ENCODE measurements at places on chromosomes 4 and X.

DNA sequence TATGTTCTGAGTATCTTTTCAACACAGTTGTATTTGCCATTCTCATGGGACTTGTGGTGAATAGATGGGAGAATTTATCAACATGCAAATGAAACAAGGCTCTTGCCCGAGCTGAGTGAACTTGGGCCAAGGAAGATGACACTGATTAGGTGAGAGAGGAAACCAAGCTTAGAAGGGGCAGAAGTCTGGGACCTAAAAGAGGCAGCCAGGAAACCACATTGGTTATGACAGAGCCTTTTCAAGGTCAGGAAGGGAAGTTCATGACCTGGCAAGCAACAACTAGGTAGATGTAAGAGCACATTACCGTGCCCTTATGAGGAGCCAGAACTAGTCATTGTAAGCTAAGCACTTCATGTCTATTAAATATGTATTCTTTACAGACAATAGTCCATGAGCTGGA, 590.3 kb downstream of the PACRGL start:
- no peak for DNase-seq
- no peaks in the 10 kb centered on the region for H3K4me1 ChIP-seq
- no peak overlapping the region for H3K4me3 ChIP-seq
- no peak overlapping the region for H3K27ac ChIP-seq
- H3K27me3 ChIP-seq: no peaks in the 10 kb centered on the region

DNA sequence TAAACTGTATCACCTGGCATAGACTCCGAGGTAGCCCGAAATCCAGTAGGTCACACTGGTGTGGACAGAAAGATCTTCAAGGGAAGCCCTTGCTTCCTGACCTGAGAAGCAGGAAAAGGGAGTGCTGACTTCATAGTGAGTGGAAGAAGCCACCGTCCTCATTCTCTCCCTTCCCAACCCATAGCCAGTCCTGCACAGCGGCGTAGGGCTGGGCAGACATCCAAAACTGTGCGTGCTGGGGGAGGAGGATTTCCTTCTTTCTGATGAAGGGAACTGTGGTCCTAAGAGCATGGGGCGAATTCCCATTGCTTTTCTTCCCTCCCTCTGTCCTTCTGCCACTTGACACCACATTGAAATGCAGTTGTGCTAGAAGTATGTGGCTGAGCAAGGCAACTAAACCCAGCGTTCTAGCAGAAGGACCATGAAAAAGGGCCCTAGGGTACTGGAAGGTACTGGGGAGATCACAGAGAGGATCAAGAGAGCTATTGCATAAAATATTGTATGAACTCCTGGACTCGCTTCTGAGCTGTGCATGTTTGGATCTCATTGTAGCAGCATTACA, 66.9 kb downstream of the STOX2 start:
- no peaks in the 10 kb centered on the region for H3K27me3 ChIP-seq
- no peak overlapping the region for H3K4me3 ChIP-seq

- no peaks in the 10 kb centered on the region for H3K36me3 ChIP-seq
- no peaks in the 10 kb centered on the region for H3K4me1 ChIP-seq
Measured at GRCh38 chr4:140515423-140515822, 8.5 kb upstream of the ELMOD2 start.

DNA sequence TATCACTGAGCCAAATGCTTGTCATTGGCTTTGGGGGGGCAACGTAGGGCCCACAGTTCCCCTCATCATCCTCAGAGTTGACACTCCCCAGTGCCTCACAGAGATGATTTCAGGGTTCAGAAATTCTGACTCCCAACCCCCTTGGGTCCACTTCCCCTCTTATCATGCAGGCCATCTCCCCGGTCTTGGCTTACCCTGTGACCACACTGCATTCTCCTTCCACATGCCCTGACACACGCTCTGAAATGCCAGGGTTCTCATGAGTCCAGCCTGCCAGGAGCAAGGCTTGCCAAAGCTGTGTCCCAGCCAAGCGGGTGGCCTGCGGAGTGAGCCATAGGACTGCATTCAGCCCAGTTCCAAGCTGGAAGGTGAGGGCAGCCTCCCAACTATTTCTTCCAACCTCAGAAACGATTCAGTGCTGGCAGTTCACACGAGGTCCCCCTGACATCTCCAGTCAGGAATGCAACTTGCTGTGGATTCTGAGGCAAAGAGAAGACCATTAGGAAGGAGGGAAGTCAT, 101.2 kb downstream of the SMIM20 start:
- H3K36me3 ChIP-seq: no peaks in the 10 kb centered on the region
- no peaks in the 10 kb centered on the region for H3K27me3 ChIP-seq
- no peak overlapping the region for H3K27ac ChIP-seq
- H3K4me1 ChIP-seq: no peaks in the 10 kb centered on the region
- no peak overlapping the region for H3K4me3 ChIP-seq
- no peak for DNase-seq

- no peaks in the 10 kb centered on the region for H3K4me1 ChIP-seq
- H3K36me3 ChIP-seq: no peaks in the 10 kb centered on the region
- H3K27ac ChIP-seq: no peak overlapping the region
- DNase-seq: no peak
Measured at GRCh38 chr4:26802790-26803189, 57.9 kb upstream of the STIM2 start.

DNA sequence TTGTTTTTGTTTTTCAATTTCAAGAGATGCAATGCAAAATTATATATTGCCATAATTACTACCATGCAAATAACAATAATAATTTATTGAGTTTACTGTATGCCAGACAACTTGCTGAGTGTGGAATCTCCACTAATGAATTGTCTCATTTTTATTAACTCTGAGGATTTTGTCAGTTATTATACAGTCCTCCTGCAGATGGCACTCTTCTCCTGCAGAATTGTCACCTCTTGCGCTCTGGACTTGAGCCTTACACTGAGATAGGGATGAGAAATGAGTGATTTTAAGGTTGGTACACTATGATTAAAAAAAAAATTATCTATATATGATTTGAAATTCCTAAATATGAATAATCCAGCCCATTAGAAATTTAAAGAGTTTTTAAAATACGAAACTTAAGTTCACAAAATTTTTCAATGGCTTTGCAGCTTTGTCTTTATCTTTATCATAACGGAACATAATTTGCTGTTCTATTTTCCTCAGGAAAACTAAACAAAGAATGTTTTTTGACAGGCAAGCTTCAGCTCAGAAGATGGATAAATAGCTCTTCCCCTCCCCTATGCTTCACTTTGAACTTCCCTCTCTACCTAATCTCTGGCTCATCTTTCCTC, 12.7 kb upstream of the PAQR3 start:
- no peaks in the 10 kb centered on the region for H3K36me3 ChIP-seq
- no peak overlapping the region for H3K27ac ChIP-seq
- no peaks in the 10 kb centered on the region for H3K27me3 ChIP-seq
- DNase-seq: peak; percentile 49
- H3K4me3 ChIP-seq: no peak overlapping the region

DNA sequence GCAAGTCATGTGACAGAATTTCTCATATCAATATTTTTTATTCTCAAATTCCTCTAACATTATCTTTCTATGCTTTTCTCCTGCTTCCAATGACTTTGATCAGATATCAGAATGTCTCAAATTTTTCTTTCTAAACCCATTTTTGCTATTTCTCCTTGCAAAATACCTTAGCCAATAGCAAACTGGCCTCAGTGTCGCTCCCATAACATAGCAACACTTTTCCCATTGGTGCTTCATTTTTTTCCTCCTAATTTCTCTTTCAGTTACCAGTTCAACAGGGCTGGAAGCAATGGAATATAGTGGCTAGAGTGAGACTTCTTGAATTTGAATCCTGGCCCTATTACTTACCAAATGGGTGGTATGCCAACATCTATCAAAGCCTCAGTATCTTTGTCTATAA, 1091.6 kb downstream of the C4orf33 start:
- H3K4me3 ChIP-seq: no peak overlapping the region
- no peak overlapping the region for H3K27ac ChIP-seq
- no peaks in the 10 kb centered on the region for H3K36me3 ChIP-seq
- no peaks in the 10 kb centered on the region for H3K27me3 ChIP-seq
- no peaks in the 10 kb centered on the region for H3K4me1 ChIP-seq

DNA sequence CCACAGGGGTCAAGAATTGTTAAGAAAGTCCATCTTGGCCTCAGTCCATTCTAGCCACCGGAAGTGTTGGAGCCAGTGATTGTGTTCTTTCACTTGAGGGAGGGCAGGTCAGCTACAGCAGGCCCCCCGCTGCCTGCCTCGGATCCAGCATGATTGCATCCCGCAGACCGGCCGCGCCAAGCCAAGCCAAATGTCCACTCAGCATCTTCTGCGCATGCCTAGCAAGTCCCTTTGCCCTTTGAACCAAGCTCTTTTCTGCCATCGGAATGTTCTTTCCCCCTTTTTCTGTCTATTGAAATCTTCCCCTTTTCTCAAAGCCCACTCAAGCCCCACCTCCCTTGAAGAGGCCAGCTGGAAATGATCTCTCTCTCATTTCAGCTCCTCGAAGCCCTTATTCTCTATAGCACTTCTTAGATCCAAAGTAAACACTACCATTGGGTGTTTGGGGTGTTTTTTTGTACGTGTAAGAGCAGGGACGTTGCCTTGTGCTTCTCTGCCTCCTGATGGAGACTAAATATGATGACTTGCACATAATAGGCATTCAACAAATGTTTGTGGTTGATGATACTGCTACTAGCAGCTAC, 147.8 kb upstream of the BCOR start:
- H3K27ac ChIP-seq: no peak overlapping the region
- DNase-seq: no peak
- H3K36me3 ChIP-seq: no peaks in the 10 kb centered on the region
- H3K27me3 ChIP-seq: no peaks in the 10 kb centered on the region
- no peak overlapping the region for H3K4me3 ChIP-seq

- no peak overlapping the region for H3K27ac ChIP-seq
- no peak for DNase-seq
- H3K4me3 ChIP-seq: no peak overlapping the region
Measured at GRCh38 chr4:186203406-186203805, 12.0 kb downstream of the CYP4V2 start.

- no peaks in the 10 kb centered on the region for H3K4me1 ChIP-seq
- H3K27me3 ChIP-seq: no peaks in the 10 kb centered on the region
- no peak overlapping the region for H3K27ac ChIP-seq
- DNase-seq: no peak
Measured at GRCh38 chr4:84578540-84579402, 4.2 kb upstream of the CDS1 start.

DNA sequence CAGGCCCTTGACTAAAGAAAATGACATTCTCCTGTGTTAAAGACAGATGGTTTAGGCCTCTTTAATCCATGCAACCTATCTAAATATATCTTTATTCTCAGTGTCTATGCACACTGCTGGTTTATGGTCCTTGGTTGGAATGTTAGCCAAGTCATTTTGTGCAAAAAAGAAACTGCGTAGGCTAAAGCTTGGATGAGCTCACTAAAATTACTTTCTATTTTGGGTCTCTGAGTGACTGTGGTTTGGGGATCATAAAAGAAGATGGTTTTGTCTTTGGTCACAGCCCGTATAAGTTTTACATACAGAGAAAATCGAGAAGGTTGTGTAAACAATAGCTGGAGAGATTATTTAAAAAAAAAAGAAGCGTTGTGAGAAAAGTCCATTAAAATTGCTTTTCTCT, 443.6 kb downstream of the UBE2NL start:
- no peaks in the 10 kb centered on the region for H3K4me1 ChIP-seq
- H3K36me3 ChIP-seq: no peaks in the 10 kb centered on the region
- H3K27ac ChIP-seq: no peak overlapping the region
- no peak for DNase-seq
- no peak overlapping the region for H3K4me3 ChIP-seq

- DNase-seq: no peak
- no peaks in the 10 kb centered on the region for H3K36me3 ChIP-seq
- peak overlapping the region; percentile 87 for H3K27ac ChIP-seq
- H3K4me1 ChIP-seq: peaks cover 27% of the 10 kb centered on the region
Measured at GRCh38 chrX:75155447-75155826, 646 bp downstream of the ABCB7 start.

DNA sequence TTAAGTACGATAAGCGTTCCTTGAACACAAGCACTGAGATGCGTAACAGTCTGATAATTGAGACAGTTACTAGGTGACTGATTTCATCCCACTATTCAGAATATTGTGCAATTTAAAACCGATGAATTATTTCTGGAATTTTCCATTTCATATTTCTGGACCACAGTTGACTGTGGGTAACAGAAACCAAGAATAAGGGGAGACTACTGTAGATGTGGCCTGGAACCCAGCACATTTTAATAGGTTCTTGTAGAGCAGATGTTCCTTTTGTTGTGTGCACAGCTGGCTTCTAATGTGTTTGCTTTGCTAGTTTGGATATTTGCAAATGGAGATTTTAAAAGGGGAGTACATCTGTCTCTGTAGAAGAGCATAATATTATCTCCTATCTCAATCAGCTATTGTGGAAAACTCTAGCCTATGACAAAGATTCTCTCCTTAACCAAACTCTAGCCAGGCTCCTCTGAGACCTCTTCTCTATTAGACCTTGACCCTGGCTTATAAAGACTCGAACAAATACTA, 16.4 kb downstream of the NAAA start:
- peaks cover 17% of the 10 kb centered on the region for H3K36me3 ChIP-seq
- no peak overlapping the region for H3K27ac ChIP-seq
- H3K4me1 ChIP-seq: no peaks in the 10 kb centered on the region
- DNase-seq: no peak

DNA sequence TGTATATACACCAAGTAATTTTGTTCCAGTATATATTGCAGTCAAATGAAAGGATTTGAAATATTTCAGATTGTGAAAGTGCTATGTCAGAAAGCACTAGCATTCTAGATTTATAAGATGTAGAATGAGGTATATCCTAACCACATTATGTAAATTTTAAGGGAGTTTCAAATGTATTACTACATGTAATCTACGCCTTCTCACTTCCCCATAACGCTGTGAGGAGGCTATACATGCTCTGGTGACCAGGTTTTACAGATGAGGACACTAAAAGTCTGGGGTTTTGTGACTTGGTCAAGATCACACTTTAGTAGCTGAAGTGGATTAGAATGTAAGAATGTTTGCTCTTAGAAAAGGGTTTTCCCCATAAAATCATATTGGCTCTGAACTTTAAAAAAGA, 8.1 kb downstream of the ENPEP start:
- H3K4me1 ChIP-seq: peaks cover 6% of the 10 kb centered on the region
- DNase-seq: no peak
- no peak overlapping the region for H3K4me3 ChIP-seq
- H3K27me3 ChIP-seq: no peaks in the 10 kb centered on the region

GRCh38 chr4:53322696-53323095, 43.2 kb downstream of the SCFD2 start:
- peaks cover 5% of the 10 kb centered on the region for H3K36me3 ChIP-seq
- H3K27me3 ChIP-seq: no peaks in the 10 kb centered on the region
- H3K4me1 ChIP-seq: 0 out of 2 replicates have a peak, but pooled peaks cover 4% of the 10 kb centered on the region
- H3K4me3 ChIP-seq: no peak overlapping the region

DNA sequence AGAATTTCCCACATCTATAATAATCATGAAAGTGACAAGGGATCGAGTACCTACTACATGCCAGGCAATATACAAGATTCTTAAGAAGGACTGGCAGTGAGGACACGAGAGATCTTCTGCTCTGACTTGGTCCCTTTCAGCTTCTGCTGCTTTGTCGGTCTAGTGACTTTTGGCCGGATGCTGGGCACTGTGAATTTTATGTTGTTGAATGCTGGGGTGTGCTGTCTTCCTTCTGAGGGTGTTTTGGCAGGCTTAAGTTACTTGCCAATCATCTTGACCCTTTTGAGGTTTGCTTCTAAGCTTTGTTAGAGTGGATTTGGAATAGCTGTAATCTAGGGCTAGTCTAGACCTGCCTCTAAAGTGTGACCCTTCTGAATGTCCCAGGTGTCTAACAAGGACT, 23.5 kb downstream of the NAT8L start:
- no peak overlapping the region for H3K4me3 ChIP-seq
- no peaks in the 10 kb centered on the region for H3K36me3 ChIP-seq
- no peak for DNase-seq
- peaks cover 5% of the 10 kb centered on the region for H3K27me3 ChIP-seq
- H3K4me1 ChIP-seq: no peaks in the 10 kb centered on the region
- H3K27ac ChIP-seq: no peak overlapping the region

- H3K27me3 ChIP-seq: no peaks in the 10 kb centered on the region
- peaks cover 60% of the 10 kb centered on the region for H3K4me1 ChIP-seq
- no peak overlapping the region for H3K4me3 ChIP-seq
- H3K36me3 ChIP-seq: no peaks in the 10 kb centered on the region
Measured at GRCh38 chr4:81648576-81649275, 177.0 kb upstream of the RASGEF1B start.

Data from DND-41 (cell line).